ENCODE measurements at places on chromosomes 2 and 18.

- DNase-seq, result no peak
Measured at GRCh38 chr18:68462766-68463165, 252.1 kb downstream of the TMX3 start.

- DNase-seq, result no peak
Measured at GRCh38 chr2:72332720-72333119, 185.1 kb upstream of the CYP26B1 start.

GRCh38 chr18:11839556-11839955, 11.7 kb upstream of the CHMP1B start:
- DNase-seq, result no peak

- no peak for DNase-seq
Measured at GRCh38 chr2:61721382-61721781, 132.5 kb downstream of the FAM161A start.

DNA sequence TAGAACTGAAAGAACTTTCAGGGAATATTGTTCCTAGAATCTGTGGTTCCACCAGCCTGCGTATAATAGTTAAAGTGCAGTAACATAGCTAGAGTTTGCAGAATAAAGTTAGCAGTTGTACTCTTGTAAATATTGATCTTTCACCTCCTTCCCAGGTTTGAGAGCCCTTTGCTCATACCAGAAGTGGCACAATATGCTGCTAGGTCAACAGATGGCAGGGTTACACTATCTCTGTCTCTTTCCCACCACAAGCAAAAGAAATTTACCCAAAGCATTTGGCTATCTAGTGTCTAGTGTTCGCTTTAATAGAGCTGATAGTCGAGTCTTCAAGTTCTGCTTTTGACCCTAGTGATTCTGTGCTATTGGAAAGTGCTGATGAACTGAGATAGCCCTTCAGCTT, 119.0 kb upstream of the KLHL14 start:
- no peak for DNase-seq

- no peak for DNase-seq
Measured at GRCh38 chr2:203623661-203624060, 82.8 kb upstream of the CD28 start.

- no peak for DNase-seq
Measured at GRCh38 chr2:4486971-4487370, 783.6 kb downstream of the DCDC2C start.

DNA sequence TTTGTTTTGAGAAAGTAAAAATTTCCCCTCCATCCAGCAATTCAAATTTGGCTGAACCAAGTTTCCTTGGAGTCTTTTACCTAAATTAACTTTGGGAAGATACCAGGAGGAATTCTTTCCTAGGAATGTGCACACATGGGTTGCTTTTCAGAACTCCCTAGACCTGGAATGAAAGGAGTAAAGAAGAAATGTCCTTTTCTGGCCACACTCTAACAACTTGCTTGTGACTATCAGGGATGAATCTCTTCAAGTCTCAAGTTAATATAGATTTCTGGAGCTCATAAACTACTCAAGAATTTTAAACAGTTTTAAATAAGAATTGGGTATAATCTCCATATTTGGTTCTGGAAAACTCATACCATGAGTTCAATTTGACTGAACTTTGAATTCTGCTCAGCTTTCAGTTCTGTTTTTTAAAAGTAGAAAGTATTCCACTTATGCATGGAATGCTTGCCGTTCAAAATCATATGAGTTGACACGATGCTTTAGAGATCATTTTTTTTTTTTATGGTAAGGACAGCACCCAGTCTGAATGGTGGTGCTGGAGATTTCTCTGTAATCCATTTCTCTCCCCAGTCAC, 7.7 kb downstream of the RASGRP3 start:
- DNase-seq, result no peak

Measured in NCI-H2081 (cell line).